ENCODE measurements at places on chromosomes 5 and 9.

DNA sequence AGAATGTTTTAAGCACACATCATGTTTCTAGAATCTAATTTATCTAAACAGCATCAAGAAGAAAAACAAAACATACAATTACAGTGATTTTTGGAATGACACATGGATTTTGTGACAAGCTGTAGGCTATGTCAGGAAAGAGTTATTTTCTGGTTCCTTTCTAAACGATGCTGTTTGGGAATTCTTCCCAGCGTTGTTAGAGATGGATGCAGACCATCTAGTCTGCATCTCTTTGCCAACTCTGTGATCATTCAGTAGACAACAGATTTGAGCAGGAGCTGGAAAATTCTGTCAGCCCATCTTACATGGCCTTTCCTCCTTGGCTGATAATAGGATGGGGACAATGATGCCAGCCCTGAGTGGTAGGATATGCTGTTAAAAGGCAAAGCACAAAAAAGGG is 295.7 kb upstream of the TRPC7 start:
- DNase-seq = no peak

DNA sequence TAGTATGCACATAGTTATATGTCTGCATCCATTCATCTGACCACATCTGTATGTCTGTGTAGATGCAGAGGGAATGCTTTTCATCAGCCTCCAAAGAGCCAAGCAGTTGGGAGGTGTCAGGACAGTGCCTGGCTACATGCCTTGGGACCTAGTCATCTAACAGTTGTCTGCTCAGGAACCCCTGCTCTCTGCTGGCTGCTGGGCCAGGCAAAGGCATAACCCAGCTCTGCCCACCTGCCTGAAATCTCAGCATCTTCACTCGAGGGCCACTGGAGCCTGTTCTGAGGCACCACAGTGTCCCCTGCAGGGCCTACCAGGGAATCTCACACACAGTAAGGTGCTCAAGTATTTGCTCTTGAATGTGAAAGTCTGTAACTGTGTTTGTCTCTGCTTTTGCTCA is 3.7 kb downstream of the C9orf50 start:
- peak; percentile 31 for DNase-seq

- DNase-seq = no peak
These were observed 12.8 kb upstream of the SLC25A51 start for GRCh38 chr9:37916471-37917312.

- no peak for DNase-seq
These were observed 5.8 kb upstream of the PSMB7 start for GRCh38 chr9:124420991-124421543.

DNA sequence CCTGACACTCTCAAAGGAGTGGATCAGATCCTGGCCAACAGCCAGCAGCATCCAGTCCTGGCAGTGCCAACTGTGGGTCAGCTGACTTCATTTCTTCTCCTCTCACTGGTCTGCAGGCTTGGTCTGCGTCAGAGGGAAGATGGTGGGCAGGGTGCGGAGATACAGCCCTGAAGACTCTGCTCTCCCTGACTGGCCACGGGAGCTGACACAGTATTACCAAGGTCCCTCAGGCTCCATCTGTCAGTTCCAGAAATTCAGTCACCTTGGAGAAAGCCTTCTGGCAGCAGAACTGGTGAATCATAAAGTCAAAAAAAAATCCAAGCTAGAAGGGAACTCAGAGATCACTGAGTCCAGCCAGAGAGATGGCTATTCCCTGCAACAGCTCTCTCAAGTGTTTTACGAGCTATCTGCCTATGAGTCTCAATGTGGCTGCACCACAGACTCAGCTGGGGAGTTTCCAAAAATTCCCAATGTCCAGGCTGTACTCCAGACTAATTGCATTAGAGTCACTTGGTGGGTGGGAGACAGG is 27.9 kb downstream of the C1QTNF2 start:
- no peak for DNase-seq

DNA sequence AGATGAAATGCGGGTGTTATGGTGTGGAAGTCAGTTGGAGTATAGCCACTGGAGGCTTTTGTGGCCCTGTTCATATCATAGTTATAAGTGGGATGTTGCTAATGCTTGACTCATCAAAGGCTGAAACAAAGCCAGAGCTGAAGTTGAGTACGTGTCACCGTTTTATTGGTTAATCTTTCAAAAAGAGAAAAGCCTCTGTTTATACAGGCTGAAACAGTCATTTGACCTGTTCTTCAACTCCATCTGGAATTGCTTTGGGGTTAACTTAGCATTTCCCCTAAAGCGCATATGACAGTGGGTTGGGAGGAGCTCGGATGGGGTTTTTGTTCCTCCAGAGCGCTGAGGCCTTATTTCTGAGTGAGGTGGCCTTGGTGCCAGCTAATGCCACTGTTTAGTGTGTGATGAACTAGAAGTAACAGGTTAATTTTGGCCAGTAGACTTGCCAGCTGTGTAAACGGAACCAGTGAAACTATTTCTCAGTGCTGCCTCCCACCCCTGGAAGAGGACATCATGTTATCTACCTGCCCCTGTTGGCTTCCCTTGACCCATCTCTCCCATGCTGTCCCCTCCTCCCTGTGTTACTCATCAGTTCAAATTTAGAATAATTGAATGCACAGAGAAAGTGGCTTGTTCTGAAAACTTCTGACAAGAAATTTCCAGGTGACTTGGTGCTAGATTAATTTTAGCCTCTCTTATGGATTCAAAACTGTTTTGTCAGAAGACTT is 34.2 kb downstream of the MTAP start:
- no peak for DNase-seq

DNA sequence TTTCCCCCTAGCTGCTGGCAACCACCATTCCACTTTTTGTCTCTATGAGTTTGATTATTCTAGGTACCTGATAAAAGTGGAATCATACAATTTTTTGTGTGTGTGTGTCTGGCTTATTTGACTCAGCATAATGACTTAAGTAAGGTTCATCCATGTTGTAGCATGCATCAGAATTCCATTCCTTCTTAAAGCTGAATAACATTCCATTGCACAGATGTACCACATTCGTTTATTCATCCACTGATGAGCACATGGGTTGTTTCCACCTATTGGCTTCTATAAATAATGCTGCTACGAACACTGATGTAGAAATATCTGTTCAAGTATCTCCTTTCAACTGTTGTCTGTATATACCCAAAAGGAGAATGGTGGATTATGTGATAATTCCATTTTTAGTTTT is 33.7 kb downstream of the AP3B1 start:
- DNase-seq = no peak

DNA sequence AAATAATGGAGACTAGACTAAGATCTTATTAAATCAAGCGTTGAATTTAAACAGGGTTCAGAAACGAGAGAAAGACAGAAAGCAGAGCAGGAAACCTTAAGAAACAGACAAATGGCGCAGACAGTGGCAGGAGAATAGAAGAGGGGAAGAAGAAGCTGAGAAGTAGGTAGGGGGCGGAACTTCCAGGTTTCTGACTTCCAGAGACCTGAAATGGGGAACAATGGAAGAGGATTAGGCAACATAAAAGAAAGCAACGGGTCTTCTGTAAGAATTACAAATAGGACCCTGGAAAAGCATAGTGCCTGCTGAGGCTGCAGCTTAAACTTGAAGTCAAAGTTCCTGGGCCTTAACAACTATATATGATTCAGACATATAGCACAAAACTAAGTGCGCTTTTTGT is 101.7 kb downstream of the BNC2 start:
- DNase-seq = no peak

DNA sequence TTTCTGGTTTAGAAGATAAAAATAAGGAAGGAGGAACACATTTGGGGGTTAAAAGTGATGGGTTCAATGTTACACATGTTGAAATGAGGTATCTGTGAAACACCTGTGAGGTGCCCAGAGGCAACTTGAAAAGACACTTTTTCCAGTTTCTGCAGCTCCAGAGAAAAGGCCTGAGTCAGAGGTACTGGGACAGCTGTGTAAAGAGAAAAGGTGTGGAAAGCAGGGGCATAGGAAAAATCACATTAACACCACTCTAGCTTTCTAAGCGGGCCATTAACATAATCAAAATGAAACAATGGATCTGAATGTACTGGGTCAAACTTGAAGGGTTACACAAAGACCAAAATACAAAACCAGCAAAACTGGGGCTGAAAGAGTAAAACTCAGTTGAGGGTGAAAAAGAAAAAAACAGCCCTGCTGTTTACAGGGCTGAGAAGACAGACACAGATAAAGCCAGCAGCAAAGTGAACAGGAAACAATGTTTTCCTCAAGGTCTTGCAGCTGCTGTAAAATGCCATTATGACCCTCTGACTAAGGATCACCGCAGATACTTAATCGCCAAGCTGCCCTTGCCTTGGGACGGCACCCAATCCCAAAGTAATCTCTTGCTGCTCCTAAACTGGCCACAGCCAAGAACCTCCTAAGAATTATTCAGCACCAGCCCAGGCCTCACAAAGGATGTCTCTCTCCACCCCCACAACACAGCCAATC is 104.7 kb downstream of the DROSHA start:
- DNase-seq = no peak
